Cardiac muscle cell (in vitro differentiated cells and primary cell): ENCODE measurements at places on chromosomes 4 and X. TPM values are rescaled to one million over a fixed set of nuclear protein-coding genes. Genes with fewer than 3 reads are reported as not detected.

DNA sequence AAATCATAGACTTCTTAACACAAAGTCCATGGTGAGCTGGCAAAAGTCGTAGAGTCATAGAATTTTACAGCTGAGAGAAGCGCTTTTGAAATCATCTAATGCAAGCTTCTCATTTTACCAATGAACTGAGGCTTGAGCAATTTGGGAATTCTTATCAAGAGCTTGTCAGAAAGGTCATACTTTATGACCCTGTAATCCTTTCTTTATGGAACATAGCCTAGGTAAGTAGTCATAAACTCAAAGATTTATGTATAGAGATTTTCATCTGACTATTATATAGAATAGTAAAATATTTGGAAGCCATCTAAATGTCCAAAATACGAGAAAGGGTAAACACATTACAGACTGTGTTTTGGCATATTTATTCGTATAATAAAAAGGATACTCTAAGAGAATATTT, 563.5 kb downstream of the PCDH7 start:
- DNase-seq = no peak

DNA sequence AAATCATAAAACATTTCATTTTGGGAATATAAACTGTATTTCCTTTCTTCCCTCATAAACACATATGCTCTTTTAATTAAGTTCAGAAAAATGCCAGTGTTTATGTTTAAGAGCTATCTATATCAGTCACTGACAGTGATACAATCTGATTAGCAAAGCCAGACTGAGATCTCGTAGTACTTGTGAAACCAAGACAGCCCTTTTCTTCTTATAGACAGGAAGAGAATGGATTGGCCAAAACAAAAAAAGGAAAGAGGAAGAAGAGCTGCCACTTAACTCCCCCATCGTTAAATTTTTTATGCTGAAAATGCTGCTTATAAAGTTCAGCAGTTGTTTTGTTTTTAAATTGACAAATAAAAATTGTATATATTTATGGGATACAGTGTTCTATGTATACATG, 87.4 kb downstream of the PLAC1 start:
- no peak for DNase-seq

DNA sequence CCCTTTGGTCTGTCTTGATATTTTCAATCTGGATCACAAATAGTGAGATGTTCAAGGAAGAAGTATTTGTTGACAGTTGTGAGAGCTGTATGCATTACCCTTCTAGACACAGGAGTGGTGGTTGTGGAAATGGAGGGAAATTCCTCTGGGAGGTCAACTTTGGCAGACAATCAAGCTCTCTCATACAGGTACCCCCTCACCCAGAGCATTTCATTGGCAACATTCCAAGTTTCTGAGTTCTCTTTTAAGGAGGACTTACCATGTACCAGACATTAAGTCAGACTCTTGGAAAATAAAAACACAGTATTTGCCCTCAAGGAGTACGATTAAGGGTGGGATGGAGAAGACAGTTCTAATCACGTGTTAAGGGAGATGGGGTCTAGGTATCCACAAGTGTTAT, 45.3 kb downstream of the KLHL15 start:
- no peak for DNase-seq

AREG gene
- polyA plus RNA-seq = 0.65 TPM in 1 of 2 replicates, not detected in the other

DNA sequence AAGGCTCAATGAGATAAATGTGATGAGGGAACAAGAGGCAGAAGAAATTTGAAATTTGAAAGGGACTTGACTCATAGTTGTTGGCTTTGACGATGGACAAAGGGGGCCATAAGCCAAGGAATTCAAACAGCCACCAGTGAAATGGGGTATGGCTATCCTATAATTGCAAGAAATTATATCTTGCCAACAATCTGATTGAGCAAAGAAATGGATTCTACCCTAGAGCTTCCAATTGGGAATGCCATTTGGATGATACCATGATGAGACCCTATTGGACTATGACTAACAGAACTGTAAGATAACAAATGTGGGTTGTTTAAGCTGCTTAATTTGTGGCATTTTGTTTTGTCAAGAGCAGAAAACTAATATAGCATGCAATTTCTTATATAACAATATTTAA, 270.1 kb upstream of the ARSJ start:
- no peak for DNase-seq

GRIA2 gene
- not detected in 2 replicates for polyA plus RNA-seq

GRCh38 chrX:27186671-27187070, 276.5 kb downstream of the PPP4R3C start:
- DNase-seq = peak; percentile 28

DNA sequence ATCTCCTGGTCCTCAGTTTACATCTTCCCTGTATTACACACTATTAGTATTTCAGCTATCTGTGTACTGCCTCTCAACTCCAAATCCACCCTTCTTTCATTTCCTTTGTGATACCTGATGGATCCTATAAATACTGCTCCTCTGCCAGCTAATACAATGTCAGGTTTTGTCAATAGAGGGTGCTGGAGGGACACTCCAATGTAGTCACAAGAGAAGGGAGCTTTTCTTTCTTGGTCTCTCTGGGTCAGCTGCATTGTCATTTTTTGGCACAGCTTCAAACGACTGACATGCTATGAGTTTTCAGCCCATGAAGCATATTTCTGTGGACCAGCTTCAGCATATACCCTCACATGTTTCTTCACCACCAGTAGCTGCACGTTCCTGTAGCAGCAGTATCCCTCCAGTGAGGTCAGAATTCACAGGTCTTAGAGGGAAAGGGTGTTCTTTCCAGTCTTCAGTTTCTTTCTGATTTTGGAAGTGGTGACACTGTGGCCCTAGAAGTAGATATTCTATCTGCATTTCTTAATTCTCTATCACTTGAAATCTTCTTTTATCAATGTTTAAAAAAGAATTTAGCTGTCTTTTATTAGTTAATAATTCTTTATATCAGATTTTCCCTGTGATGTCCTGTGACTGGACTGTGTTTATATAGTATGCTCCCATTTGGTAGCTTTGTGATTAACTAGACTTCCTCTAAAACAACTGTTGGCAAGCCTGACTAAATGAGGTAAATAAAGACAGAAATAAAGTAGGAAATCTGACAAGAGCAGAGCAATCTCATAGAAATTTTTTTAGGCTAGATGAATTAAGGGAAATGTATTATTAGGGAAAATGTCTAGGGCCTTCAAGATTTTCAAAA, 60.6 kb downstream of the GABRA2 start:
- peak; percentile 67 for DNase-seq

FAM47A gene
- 0.46 TPM in 1 of 2 replicates, not detected in the other for polyA plus RNA-seq

SPANXA1 gene
- polyA plus RNA-seq = not detected in 2 replicates

DRP2 gene
- polyA plus RNA-seq = 0.20 and 0.31 TPM in 2 replicates

DNA sequence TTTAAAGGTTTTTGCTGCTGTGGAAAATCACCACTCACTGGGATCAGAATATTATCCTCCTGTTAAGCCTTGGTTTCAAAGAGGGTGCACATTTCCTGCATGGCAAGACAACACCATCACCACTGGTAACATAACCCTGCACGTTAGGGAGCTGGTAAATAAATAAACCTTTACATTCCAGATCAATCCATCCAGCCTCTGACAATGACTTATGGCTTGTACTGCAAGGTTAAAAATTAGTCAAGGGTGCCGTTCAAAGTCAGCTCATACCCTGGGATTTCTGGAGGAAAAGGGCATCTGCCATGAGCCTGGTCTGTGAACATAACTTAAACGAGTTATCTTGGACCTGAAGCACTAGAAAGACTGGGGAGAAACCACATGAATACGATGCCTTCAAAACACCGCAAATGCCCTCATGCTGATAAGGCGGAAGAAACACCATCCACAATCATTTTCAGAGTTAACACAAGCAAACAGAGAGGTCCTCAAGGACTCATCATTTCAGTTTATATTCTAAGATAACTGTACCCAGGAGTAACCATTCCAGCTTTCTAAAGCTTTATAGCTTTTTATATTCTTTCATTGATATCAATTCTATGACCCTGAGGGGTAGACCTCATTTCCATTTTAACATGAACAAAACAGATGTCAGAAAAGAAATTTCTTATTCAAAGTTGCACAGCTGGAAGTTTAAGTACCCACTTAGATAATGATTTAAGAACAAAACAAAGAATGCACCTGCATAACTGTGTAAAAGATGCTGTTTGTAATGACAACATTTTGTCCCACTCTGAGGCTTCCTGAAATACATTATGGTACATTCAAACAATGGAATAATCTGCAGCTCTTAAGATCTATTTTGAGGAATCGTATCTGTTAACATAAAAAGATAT, 103.1 kb downstream of the NPNT start:
- DNase-seq = no peak

IL1RAPL1 gene
- polyA plus RNA-seq = 4.2 and 7.3 TPM in 2 replicates

DNA sequence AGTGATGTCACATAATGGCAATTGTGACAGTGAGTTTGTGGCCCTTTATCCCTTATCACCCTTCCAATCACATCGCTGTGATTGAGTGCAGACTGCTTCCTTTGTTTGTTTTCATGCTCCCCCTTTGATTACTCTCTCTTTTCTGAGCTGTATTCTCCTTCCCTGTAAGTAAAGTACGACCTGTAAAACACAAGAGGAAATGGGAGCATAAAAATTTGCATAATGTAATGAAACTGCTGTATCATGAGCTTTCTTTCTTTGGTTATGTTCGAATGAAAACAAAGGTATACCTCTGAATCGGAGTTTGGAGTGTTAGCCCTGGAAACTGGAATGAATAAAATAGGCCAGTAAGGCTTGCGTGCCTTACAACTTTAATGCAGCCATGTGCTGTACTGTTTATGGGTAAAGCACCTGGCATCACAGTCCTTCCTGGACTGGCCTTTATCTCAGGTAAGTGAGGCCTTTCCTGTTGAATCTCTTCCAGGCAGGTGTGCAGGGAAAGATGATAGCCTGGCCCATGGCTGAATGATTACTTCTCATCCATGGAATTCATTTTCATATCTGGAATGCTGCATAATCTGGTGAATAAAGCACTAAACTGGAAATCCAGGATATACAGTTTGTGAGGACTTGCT, 26.6 kb upstream of the HS3ST1 start:
- no peak for DNase-seq

DNA sequence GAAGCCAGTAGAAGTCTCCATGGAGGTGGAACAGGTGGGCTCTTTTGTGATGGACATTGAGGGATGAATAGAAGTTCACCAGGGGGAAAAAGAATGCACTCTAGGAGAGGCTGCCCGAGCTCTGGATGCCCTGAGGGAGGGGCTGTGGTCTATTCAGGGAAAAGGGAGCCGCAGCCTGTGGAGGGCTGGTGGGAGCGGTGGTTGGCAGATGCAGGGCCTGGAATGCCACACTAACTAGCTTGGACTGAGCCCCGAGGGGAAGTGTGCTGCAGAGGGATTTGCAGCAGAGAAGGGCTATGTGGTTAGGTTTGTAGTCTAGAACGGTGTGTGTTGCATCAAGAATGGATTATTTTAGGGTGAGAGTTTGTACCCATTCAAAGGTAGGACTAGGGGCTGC, 29.5 kb upstream of the PSAPL1 start:
- DNase-seq = no peak

DNA sequence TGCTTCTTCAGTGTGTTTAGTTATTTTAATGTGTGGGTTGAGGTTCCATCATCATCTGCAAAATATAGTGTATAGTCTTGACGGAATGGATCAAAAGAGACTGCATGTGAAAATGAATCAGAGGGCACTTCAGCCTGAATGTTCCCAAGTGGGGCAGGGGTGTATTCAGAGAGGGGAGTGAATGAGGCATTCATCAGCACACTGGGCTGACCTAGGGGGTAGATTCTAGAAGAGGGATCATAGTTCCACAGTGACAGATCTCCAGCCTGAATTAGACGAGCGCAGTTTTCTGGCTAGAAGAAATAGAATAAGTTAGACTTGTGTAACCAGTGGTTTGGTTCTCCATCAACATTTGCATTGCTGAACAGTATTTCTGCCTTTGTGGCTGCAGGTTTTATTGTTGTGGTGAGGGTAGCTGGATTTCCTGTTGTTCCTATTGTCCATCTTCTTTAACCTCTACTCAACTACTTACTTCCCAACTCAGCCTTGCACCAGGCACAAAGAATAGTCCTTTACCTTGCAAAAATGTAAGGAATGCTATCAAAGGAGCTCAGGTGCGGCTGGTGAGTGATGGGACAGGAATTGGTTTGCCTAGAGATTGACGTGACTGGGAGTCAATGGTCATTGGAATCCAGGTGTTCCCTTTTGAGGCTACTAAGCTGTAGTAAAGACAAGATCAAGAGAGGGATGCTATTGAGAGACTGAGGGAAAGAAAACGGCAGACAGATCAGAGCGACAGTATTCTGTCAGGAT, 50.9 kb downstream of the NAP1L5 start:
- no peak for DNase-seq

BEX5 gene
- 7.3 and 10.3 TPM in 2 replicates for polyA plus RNA-seq

GRCh38 chrX:119655125-119655524, 37.8 kb downstream of the SEPTIN6 start:
- DNase-seq = no peak

TRPC3 gene
- polyA plus RNA-seq = 46.8 and 48.7 TPM in 2 replicates

- no peak for DNase-seq
These were observed 407.9 kb upstream of the AADAT start for GRCh38 chr4:170497689-170498088.

- no peak for DNase-seq
These were observed 9.7 kb downstream of the SMIM10 start for GRCh38 chrX:135000516-135000915.

GRCh38 chr4:171710743-171711142, 102.5 kb upstream of the GALNTL6 start:
- DNase-seq = no peak

GUCY1A1 gene
- polyA plus RNA-seq = 92.9 and 111 TPM in 2 replicates

DNA sequence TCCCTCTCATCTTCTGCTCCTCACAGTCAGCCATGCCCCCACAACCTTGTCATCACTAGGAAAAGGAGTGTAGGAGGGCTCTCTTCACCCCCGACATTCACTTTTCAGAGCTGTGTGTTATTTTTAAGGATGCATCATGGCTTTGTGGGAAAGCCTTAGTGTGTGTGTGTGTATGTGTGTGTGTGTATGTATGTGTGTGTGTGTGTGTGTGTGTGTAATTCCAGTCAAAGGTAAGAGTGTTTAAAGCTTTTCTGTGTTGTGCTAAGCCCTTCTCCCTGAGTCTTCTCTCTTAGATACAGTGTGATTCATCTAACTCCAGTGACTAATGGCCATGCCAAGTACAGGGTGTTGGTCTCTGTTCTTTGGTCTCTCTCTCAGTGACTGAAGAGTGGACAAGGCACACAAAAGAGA, 76.6 kb downstream of the CHIC2 start:
- DNase-seq = peak; percentile 49

GRCh38 chr4:184349283-184350039, 124.9 kb downstream of the IRF2 start:
- DNase-seq = no peak

GRCh38 chrX:54066841-54067240, 22.6 kb upstream of the PHF8 start:
- peak; percentile 3 for DNase-seq

IL9R gene
- polyA plus RNA-seq = not detected in 2 replicates

DNA sequence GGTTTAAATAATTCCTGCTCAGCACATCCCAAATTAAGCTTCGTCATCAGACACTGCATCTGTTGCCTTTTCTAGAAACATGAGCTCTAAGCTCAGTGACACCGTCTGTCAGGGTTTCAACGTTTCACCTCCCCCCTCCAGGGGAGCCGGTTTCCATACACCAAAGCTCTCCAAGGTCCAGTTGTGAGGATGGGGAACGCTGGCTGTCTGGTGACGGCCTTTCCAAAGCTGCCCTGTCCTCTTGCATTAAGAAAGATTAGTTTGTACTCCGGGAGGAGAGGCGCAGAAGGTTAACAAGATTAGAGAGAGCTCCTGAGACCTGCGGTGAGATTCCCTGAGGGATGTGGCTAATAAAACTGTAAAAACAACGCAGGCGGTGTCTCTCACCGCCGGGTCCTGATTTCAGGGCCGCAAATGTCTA, 43.2 kb downstream of the ASMT start:
- peak; percentile 21 for DNase-seq
